NCI-H1105 (cell line): ENCODE measurements at places on chromosomes 6 and 20.

DNA sequence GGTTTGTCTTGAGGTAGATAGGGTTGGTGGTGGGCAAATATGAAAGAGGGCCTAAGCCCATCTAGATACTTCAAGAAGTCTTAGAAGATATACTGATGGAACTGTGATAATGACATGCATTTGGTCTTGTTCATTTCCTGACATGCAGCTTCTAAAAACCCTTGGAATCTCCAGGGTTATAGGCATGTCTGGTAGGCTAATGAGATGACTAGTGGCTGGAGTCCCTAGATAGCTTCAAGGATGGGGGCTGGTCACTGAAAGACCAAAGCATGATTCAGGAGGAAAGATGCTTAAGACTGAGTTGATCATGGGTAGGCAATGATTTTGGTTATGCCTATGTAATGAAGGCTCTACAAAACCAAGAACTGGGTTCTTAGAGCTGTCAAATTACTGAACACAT, 217.9 kb upstream of the MOCS1 start:
- no peak for DNase-seq

- peak; percentile 79 for DNase-seq
These were observed 11.0 kb downstream of the TSPYL1 start for GRCh38 chr6:116268589-116269293.

DNA sequence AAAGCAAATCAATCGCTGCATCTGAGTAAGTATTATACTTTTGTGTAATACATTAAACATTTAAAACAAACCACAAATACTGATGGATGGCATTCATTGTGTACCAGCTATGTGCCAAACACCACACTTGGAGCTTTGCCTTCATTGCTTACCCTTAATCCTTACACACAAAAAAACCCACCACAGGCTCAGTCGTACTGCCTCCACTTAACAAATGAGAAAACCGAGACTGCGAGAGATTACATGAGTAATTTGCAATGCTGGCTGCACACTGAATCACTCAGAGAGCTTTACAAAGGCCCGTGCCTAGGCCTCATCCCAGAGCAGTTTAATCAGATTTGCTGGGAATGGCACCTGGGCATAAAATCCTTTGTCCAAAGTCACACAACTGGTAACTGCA, 130.5 kb downstream of the EDN1 start:
- DNase-seq, result no peak

DNA sequence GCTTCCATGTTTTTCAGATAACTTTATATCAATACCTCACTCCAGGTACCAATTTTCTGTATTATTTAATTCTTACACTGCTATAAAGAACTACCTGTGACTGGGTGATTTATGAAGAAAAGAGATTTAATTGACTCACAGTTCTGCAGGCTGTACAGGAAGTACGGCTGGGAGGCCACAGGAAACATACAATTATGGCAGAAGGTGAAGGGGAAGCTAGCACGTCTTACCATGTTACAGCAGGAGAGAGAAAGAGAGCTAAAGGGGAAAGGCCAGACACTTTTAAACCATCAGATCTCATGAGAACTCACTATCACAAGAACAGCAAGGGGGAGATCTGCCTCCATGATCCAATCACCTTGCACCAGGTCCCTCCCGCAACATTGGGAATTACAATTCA, 119.1 kb upstream of the BMP5 start:
- DNase-seq, result no peak

- DNase-seq, result no peak
These were observed 597.0 kb downstream of the EYS start for GRCh38 chr6:65110031-65110430.
